Activated CD8-positive, alpha-beta T cell treated with anti-CD3 and anti-CD28 coated beads, Interleukin-2, amount 10 ng/mL, durations not matched to agents 7 days and 5 days (primary cell): ENCODE measurements at places on chromosomes 16 and 17. TPM values are rescaled to one million over a fixed set of nuclear protein-coding genes. Genes with fewer than 3 reads are reported as not detected.

- H3K36me3 ChIP-seq: no peaks in the 10 kb centered on the region
- no peak overlapping the region for H3K27ac ChIP-seq
- no peaks in the 10 kb centered on the region for H3K27me3 ChIP-seq
- no peak for DNase-seq
- H3K4me1 ChIP-seq: no peaks in the 10 kb centered on the region
- no peak overlapping the region for H3K4me3 ChIP-seq
These were observed 293.6 kb upstream of the CDH11 start for GRCh38 chr16:65415460-65415859.

GRCh38 chr17:40459636-40460603, 16.7 kb downstream of the IGFBP4 start:
- peaks cover 10% of the 10 kb centered on the region for H3K36me3 ChIP-seq
- no peak overlapping the region for H3K4me3 ChIP-seq
- H3K27me3 ChIP-seq: no peaks in the 10 kb centered on the region
- no peak overlapping the region for H3K27ac ChIP-seq
- DNase-seq: no peak

DNA sequence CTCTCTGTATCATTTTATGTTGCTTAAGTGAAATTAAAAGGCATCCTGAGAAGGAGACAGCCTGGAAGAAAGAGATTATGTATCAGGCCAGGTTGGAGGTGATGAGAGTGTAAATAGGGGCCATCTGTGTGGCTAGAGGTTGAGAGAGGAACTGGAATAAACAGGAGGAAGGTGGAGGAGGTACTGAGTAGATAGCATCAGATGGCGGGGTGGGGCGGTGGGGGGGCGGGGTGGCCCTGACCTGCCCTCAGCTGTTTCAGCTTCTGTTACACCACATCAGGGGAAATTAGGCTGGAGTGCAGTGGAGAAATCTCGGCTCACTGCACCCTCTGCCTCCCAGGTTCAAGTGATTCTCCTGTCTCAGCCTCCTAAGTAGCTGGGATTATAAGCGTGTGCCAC, 6.9 kb upstream of the KCNG4 start:
- no peaks in the 10 kb centered on the region for H3K4me1 ChIP-seq
- no peak overlapping the region for H3K4me3 ChIP-seq
- peaks cover 10% of the 10 kb centered on the region for H3K27me3 ChIP-seq
- no peaks in the 10 kb centered on the region for H3K36me3 ChIP-seq

- DNase-seq: no peak
- peaks cover 33% of the 10 kb centered on the region for H3K36me3 ChIP-seq
- no peaks in the 10 kb centered on the region for H3K27me3 ChIP-seq
- peak overlapping the region; percentile 9 for H3K27ac ChIP-seq
These were observed 157.5 kb upstream of the CACNG5 start for GRCh38 chr17:66677201-66677981.

GRCh38 chr17:33848433-33848832, 406.7 kb upstream of the CCL2 start:
- no peaks in the 10 kb centered on the region for H3K27me3 ChIP-seq
- H3K4me1 ChIP-seq: no peaks in the 10 kb centered on the region
- H3K27ac ChIP-seq: no peak overlapping the region

Gene CAVIN1
- total RNA-seq: 2.0 TPM

Gene WNT9B
- total RNA-seq: not detected
